ENCODE measurements at places on chromosomes 7 and 10.

DNA sequence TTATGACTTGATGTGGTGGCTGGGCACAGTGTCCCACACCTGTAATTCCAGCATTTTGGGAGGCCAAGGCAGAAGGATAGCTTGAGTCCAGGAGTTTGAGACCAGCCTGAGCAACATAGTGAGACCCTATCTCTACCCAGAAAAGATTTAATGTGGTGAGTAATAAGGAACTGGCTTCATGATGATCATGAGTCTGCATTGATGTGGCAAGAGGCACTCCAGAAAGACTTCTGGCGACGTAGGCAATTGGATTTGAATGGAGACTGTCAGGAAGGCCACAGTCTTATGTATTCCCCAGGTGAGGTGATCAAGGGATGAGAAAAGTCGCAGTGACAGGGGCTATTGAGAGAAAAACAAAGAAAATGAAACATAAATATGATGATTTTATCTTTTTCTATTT, 138.0 kb downstream of the CACNB2 start:
- no peak for DNase-seq

DNA sequence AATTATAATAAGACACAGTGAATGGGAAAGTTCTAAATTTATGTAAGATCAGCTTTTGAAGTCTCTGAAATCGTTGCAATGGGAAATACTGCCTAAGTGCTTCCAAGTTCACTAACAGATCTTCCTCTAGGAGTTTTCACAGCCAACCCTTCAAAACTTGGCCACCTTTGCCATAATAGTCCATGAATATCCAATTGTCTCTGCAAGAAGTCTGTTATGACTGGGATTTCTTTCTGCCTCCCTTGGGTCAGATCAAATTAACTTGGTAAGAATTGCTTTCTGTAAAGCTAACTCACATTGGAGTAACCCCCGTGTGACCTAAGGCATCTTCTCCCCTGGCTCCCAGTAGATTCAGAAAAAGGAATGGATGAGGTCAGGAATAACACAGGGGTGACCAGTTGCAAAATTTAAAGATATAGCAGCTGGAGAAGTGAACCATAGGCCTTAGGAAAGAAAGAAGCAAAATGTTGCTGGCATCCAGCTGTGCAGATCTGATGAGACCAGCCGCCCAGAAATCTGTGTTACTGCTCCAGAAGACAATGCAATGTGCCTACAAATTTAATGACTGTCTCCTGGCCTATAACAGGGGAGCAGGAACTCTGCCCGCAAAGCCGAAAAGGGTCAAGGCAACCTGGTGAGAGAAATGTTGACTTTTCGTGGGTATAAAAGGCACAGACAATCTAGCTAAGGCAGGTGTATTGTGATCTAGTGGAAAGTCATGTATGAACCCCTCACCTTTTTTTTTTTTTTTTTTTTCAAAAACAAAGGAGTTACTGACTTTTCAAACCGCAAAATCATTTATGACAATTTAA, 7.5 kb upstream of the OPTN start:
- DNase-seq = no peak

DNA sequence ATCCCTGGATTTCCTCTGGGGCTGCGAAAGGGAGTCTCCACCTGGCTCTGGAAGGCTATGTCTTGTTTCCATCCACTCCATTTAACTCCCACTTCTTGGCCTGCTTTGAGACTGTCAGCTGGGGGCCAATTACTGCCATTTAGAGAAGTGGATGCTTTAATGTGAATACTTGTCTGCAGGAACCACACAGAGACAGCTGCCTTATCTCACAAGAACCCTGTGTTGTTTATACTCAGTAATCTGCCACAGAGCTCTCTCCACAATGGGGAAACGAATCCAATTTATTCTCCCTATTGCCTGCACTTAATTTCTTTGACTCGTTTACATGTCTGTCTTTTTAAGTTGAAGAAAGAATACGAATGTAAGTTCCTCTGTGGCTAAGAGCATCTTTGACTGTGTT, 787.0 kb upstream of the C7orf33 start:
- DNase-seq = no peak

GRCh38 chr10:78375854-78376785, 342.5 kb downstream of the RPS24 start:
- DNase-seq = peak; percentile 90

DNA sequence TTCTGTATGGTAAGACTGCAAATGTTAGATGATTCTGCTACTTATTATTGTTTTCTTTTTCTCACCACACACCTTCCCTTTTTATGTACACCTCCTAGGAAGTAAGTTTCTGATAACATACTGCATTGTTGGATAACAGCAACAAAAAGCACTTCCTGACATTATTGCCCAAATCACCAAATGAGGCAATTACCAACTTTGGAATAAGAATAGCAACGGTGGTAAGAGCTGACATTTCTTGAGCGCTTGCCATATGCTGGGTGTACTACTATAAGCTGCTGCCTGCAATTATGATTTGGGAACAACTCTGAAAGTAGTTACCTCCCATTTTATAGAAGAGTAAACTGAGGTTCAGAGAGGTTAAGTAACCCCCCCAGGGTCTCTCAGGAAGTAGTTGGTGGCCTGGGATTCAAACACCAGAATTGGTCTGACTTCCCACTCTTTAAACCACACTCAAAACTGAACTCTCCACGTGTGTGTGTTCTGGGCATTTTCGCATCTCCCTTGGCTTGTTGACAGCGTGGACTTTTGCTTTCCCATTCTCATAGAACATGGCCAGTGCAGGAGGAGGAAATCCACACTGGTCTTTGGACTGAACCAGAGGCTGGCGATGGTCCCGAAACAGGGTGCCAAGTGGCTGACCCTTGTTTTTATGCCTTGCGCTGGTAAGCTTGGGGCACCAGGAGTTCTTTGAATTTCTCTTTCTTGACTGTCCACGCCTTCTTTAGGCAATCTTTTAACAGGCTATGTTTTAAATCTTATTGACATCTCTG, 71.4 kb downstream of the TCF7L2 start:
- DNase-seq = no peak

DNA sequence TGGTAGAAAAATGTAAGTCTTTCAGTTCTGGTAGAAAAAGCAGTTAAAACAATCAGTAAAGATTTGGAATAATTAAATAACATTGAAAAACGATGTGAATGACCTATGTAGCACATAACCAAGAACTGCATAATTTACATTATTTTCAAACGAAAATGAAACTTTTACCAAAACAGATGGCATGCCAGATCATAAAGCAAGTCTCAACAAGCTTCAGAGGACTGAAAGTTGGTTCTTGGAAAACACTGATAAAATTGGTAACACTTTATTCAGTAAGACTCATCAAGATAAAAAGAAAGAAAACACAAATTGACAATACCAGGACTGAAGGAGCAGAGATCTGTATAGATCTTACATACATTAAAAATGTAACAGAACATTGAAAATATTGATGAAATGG, 92.8 kb downstream of the VIPR2 start:
- no peak for DNase-seq

- no peak for DNase-seq
These were observed 104.6 kb downstream of the NRP1 start for GRCh38 chr10:33229949-33230267.

DNA sequence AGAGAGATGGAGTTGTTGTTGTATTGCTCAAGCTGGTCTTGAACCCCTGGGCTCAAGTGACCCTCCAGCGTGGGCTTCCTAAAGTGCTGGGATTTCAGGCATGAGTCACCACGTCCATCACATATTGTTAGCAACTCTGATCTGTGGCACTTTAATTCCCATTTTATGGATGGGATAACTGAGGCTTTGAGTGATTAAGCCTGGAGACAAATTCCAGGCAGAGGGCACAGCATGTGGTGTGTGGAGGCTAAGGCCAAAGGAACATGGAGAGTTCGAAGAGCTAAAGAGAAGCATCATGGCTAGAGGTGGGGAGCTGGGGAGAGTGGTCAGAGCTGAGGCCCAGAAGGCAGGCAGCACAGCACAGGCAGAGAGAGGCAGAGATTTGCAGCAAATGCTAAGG, 458.4 kb downstream of the XPNPEP1 start:
- no peak for DNase-seq

DNA sequence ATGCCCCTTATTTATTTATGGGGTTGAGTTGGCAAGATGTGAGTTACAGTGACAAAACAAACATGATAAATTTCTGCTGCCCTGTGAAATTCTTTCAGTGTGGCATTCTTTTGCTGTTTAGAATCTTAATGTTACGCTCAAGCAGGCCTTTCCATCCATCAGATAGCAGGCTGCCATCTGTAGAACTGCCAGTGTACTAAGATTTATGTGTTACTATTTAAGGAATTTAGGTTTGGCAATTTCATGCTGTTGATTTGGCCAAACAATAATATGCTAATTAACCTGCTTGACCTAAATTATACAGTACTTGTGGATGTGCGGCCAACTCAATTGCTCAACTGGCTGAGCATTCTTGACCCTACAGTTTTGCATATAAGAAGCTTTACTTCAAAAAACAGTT, 477.7 kb upstream of the TPK1 start:
- DNase-seq = no peak

GRCh38 chr10:54843085-54843646, 42.1 kb upstream of the PCDH15 start:
- no peak for DNase-seq

DNA sequence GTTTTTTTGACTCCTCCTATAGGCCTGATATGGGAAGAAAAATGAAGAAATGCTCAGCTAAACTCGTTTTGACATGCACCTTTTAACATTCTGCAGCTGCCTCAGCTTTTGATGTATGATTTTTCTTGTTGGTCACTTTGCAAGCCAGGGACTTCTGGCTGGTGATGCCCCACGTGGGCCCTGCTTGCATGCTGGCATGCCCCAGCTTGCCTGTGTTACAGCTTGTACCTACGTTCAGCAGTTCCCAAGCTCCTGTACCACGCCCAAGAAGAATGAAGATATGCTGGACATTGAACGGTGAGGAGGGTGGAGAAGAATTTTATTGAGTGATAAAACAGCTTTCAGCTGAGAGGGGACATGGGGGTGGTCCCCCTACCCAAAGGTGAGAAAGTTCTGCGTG, 245.6 kb upstream of the FZD8 start:
- no peak for DNase-seq

DNA sequence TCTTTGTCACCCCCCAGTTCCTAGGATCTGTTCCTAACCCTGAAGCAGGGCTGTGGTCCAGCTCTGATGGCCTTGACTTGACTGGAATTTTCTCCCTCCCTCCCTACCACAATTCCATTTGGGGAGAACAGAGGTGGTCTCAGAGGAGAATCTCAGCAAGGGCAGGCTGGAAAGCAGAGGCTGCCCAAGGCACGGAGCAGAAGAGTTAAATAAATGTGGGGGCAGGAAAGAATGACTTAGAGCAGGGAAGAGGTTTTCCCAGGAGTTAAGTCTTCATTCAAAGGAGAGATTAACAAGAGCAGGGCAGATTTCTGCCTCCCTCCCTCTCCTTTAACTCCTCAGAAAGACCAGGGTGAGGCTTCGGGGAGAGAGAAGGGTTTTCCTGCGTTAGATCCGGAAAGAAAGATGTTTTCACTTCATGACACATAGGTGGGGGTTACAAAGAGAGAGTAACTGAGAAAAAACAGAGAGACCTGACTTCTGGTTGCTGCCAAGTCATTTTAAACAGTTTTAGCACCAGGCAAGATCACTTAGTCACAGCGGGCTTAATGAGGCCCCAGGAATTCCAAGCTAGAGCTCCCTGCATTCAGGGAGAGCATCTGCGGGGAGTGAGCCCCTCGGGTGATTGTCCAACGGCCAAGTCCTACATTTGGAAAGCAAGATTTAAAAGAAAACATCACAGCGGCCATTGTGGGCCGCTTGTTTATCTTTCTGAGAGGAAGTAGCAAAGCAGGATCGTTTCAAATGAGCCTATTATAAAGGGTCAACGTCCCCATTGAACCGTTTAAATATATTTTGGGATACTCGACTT, 78.7 kb downstream of the ARHGAP22 start:
- DNase-seq = no peak

GRCh38 chr10:114399576-114399975, 4.7 kb downstream of the AFAP1L2 start:
- DNase-seq = no peak

- DNase-seq = no peak
These were observed 86.5 kb upstream of the NPVF start for GRCh38 chr7:25314731-25315267.

DNA sequence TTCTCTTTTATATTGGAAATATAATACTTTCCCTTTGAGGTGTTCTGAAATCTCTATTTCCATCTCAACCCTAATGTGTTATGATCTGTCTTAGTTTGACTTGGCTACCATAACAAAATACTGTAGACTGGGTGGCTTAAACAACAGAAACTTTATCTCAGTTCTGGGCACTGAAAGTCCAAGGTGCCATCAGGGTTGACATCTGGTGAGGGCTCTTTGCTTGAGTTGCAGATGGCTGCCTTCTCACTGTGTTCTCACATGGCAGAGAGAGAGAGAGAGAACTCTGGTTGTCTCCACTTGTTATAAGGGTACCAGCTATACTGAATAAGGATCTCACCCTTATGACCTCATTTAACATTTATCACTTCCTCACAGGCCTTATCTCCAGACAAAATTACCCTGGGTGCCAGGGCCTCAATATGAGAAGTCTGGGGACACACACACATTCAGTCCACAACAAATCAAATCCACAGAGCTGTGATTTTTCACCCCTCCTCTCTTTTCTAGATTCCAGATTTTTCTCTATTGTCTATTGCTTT, 104.5 kb downstream of the SRI start:
- no peak for DNase-seq

DNA sequence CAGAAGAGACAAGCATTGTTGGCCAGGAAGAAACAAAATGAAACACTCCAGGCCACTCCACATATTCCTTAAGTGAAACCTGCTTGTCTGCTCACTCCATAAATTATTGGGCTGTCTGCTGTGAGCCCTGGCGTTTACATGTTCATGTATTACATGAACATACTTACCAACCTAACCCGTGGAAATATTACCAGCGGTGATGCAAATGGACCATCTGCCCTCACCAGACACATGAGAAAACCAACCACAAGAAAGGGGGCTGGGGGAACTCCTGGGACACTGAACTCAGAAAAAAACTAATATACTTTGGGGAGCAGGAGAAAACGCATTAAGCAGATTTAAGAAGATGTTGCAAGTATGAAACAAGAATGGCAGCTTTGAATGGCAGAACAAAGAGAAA, 731.2 kb upstream of the IGFBP3 start:
- DNase-seq = no peak

- DNase-seq = peak; percentile 64
These were observed 100.8 kb upstream of the STK17A start for GRCh38 chr7:43481902-43482678.

- no peak for DNase-seq
These were observed 17.5 kb upstream of the PRTFDC1 start for GRCh38 chr10:24969841-24970281.

- no peak for DNase-seq
These were observed 191.1 kb upstream of the PLXNA4 start for GRCh38 chr7:132767378-132767777.

GRCh38 chr10:94036766-94037033, 43.0 kb downstream of the PLCE1 start:
- no peak for DNase-seq

DNA sequence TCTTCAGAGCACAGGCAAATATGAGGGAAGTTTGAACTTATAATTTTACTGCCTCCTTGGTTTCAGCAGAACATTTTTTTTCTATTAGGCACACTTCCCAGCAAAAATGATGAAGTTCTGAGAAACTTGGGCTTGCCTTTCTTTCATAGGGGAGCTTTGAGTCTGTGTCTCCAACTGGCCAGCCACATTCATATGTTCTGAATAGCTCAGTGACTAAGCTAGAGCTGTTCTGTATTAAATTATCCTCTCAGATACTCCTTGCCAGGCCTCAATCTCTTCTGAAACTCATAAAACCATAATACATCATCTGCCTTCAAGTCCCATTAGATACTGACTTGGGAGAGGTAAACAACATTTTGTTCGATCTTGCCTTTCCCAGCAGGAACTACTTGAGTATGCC, 476.5 kb downstream of the GPAM start:
- DNase-seq = no peak

GRCh38 chr7:29572558-29572957, 8.9 kb downstream of the PRR15 start:
- no peak for DNase-seq

Measured in dorsolateral prefrontal cortex (tissue), 122 donors.